GM04503 (cell line): ENCODE measurements at places on chromosomes 7 and 10.
A peak's percentile ranks its signal among the peaks of the same experiment; 100 is the strongest.

DNA sequence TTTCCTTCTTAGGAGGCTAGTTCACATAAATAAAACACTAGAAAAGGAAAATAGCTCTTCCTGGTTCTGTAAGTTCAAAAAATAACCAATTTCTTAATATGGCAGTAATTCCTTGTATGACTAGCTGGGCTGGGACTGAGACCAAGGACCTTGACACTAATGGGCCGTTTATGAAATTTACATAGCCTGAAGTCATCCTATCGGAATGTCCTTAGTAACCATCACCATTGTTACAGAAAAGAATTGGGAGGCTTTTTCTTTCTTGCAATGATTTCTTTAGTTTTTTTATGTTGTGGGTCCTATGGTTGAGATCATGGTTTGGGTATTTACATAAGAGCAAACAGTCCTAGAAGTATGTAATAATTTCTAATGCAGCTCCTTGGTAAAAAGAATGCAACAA, 87.1 kb upstream of the HDAC9 start:
- DNase-seq = peak; percentile 91

DNA sequence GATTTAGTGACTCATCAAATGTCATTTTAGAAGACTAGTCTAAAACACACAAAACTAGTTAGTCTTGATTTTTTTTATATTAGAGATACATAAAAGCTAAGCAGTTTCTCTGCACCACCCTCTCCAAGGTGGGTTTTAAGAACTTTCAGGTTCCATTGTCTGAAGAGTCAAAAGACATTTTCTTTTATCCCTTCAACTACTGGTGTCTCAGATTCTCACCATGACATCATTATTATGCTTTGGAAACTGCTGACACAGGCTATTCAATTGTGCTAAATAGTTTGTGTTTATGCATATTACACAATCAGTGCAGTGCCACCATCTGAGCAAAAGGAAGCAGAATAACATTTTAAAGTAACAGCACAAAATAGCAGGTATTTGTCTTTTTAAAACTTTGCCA, 52.2 kb downstream of the IGF2BP3 start:
- DNase-seq = no peak

GRCh38 chr7:43294080-43294630, 181.7 kb downstream of the HECW1 start:
- peak; percentile 52 for DNase-seq

DNA sequence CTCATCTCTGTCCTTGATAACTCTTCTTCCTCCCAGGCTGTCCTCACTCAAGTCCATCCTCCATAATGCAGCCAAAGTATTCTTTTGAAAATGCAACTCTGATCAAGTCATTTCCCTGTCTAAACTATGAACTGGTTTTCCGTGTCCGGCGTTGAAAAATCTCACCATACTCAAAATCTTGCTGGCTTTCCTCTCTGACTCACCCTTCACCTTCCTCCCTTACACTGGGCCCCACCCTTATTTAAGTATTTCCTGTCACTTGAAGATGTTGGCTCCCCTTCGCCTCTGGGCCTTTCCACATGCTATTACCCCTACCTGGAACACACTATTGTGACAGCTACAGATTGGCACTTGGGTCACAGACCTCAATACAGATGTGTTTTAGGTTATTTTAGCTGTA, 515.6 kb downstream of the INHBA start:
- no peak for DNase-seq

- no peak for DNase-seq
Observed at GRCh38 chr10:94320285-94320914, 42.3 kb downstream of the NOC3L start.

GRCh38 chr10:71805776-71806703, 32.7 kb upstream of the VSIR start:
- DNase-seq = no peak

DNA sequence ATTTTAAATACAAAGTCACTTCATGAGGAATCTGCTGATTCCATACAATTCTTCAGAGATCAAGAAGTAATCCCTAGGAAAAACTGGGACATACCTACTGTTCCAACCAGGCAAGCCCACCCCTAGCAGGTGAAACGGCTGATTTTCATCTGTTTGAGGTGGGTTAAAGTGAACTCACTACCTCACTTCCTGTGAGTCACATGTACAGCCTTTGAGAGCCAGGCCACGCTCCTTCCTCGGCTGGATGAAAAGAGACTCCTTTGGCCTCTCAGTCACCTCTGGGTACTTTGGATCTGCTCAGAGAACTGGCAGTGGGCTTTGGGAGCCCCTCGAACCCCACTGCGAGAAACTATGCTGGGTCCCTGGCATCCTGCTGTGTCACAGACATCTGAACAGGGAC, 68.2 kb downstream of the CHST15 start:
- DNase-seq = no peak

GRCh38 chr7:152583006-152583405, 92.9 kb downstream of the XRCC2 start:
- DNase-seq = no peak

GRCh38 chr7:24972991-24973390, 7.0 kb downstream of the OSBPL3 start:
- DNase-seq = no peak

GRCh38 chr7:120131096-120131839, 141.7 kb upstream of the KCND2 start:
- no peak for DNase-seq

DNA sequence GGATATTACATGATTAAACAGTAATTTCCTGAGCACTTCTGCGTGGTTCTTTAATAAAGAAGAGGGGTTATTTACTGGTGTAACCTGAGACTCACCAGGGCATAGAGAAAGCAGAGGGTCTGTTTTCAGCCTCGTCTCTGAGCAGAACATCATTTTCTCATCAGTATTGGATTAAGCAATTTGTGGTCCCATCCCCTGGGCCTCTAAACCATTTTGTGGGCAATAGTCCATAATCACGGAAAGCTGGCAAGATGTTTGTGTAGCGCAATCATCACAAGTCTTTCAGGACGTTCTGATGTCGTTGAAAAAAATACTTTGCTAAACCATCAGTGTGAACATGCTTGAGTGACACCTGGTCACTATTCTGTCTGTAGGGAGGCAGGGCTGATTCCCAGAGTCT, 37.1 kb upstream of the SEC61G start:
- DNase-seq = no peak

DNA sequence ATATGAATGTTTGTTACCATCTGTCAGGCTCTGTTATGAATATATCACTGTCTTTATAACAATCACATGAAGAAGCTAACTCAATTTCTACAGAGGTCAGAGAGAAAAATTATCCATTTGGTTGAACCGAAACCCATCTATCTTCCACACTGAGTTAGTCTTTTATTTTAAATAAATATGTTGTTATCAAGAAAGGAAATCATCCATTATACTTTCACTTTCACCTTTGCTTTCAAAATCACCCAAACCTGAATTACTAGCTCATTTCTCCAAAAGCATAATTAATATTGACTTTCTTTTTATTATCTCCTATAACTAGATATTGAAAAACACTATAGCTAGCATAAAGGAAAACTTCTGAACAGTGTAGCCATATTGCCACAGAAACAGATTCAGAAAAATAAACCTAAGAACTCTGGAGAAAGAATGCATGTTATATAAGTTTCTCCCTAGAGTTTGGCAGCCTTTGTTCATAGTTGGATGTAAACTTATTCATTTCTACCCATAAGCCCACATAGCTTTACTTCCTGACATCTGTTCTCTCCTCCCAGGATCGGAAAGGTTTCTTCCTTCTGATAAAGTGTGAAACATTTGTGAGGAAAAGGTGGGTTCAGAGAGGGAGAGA, 66.0 kb downstream of the NPSR1 start:
- no peak for DNase-seq

- peak; percentile 96 for DNase-seq
Observed at GRCh38 chr7:104956753-104957450, 57.1 kb upstream of the KMT2E start.

DNA sequence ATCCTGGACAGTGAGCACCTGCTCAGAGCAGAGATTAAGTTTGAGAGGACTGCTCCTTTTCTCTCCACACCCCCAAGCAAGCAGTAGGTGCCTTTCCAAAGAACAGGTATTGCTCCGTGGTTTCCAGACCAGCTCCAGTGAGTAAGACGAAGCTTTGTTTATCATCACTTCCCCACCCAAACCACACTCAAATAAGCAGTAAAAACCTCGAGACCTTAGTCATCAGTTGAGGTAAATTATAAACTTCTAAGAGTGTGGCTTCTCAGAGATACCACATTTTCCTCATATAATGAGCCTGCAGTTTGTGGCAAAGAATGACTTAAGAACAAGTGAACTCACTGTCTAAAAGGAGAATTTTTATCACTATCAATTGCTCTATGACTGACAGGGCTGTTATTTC, 50.0 kb upstream of the GRB10 start:
- no peak for DNase-seq

DNA sequence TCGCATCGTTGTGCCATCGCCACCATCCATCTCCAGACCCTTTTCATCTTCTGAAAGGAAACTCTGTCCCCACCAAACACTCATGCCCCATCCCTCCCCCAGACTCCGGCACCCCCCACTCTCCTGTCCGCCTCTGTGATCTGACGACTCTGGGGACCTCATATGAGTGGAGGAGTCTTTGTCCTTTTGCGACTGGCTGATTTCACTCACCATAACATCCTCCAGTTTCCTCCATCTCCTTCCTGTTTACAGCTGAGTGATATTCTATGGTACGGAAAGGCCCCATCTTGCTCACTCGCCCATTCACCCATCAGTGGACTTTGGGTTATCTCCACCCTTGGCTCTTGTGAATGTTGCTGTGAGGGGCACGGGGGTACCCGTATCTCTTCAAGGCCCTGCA, 11.8 kb upstream of the INSIG1 start:
- no peak for DNase-seq

DNA sequence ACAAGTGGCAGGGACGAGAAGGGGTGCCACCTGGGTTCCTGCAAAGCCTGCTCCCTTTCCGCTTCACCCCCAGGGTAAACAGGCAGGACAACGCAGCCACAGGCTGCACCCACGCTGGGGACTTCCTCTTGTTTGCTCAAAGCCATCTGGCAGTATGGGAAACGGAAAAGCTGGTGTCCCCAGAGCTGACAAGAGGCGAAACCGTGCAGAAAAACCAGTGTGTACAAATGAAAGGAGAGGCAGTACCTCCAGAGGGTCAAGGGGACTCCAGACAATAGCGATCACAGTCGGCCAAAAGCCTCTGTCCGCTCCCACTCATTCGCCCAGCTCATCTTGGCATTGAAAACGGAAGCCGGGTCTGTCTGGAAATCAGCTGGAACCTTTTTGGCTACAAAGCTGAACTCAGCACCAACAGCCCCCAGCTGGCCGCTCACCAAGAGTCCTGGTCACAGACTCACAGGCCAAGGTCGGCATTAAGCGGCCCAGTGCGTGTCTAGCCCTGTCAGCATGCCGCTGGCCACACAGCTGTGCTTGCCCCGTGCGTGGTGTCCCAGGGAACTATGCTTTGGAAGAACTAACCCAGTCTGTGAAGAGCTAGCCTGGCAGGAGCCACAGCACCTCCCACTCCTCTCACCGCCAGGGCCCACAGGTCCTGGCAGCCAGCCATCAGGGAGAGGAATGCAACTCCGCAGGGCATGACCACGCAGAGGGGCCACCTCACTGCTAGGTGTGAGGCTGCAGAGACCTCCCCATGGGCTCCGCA, 10.4 kb downstream of the TNS3 start:
- DNase-seq = peak; percentile 74

DNA sequence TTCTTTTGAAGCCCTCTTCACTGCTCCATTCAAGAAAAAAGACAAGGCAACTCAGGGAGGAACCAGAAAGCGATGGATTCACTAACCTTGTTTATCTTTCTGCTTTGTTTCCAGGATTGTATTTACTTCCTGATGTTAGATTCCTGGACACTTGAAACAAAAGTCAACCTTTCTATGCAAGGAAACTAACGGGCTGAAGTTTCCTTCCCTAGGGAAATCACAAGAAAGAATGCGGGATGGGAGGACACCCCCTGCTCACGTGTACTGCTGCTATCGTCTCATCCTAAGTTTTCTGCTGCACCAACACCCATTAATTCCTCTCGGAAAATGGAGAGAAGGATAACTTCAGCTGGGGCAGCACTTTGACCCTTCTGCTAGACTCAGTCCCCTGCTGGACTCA, 50.3 kb downstream of the ELMO1 start:
- DNase-seq = no peak

DNA sequence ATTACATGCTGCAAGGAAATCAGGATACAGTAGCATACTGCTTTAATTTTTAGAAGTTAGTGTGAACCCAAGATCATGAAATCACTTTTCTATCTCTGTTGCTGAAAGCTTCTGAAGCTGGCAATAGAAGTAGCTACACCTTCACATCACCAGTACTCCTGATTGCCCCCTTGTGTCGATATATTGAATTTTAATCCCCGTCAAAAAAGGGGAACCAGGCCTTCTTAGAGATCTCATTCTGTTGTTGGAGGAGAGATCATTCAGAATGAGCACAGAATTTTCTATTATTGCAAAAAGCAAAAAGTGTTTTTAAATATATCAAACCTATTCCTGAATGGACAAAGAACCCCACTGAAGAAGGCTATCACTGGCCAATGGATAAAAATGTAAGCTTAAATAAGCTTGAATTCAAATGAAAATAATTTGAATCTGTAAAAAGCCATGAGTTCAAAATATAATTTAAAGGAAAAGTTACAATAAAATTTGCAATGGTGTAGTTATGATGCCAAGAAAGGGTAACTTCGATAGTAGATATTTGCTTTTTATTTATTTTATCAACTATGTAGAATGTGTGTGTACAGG, 39.7 kb upstream of the TEX47 start:
- no peak for DNase-seq

DNA sequence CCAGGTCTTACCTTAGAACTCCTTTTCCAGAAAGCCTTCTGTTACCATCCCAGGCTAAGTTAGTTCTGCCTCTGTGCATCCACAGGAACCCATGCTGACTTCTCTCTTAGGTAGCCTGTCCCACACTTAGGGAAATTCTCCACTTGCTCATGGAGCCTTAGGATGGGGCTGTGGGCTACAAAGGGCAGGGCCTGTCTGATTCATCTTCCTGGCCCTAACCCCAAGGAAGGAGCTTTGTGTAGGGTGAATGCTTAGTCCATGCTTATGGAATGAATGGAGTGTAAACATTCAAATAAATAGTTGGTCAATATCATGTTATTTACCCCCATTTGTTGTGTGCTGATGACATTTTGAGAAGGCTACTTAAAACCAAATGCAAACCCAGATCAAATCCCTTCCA, 54.7 kb downstream of the EMX2 start:
- peak; percentile 41 for DNase-seq

- DNase-seq = no peak
Observed at GRCh38 chr7:144830024-144830785, 5.6 kb downstream of the TPK1 start.

- DNase-seq = peak; percentile 13
Observed at GRCh38 chr7:14606101-14606500, 296.4 kb downstream of the DGKB start.

GRCh38 chr7:108307595-108307994, 148.6 kb downstream of the NRCAM start:
- no peak for DNase-seq
